ENCODE measurements at places on chromosomes 16 and 17. TPM values are rescaled to one million over a fixed set of nuclear protein-coding genes. Genes with fewer than 3 reads are reported as not detected.

HSPB9 gene
- polyA plus RNA-seq: 0.14 TPM

SLC35G6 gene
- not detected for polyA plus RNA-seq

KRT40 gene
- polyA plus RNA-seq: not detected

GRCh38 chr16:61823326-61823725 is 212.9 kb downstream of the CDH8 start:
- no peak for DNase-seq

GRCh38 chr16:72172105-72173034 is at the start of gene PMFBP1:
Gene PMFBP1 (minus strand): TSS chr16:72172155. CDS start chr16:72171208, 947 bp downstream.
- DNase-seq: no peak

- DNase-seq: no peak
Measured at GRCh38 chr17:44170499-44171201, at the start of gene ASB16. Gene ASB16 (plus strand): TSS chr17:44170704. CDS start chr17:44170790, 86 bp downstream.

Measured in right renal cortex interstitium (tissue), 3 donors.